ENCODE measurements at places on chromosomes 1 and 21. TPM values are rescaled to one million over a fixed set of nuclear protein-coding genes. Genes with fewer than 3 reads are reported as not detected.

The DUSP12 gene
- total RNA-seq = 35.1 TPM

The RNU1-2 gene
- 5,329 TPM for total RNA-seq

The HES2 gene
- total RNA-seq = 26.6 TPM

The GCSAML gene
- total RNA-seq = not detected

Data from endothelial cell of coronary artery (primary cell).